ENCODE measurements at places on chromosomes 16 and 17. TPM values are rescaled to one million over a fixed set of nuclear protein-coding genes. Genes with fewer than 3 reads are reported as not detected.

GRCh38 chr16:62149631-62150030, 113.4 kb upstream of the CDH8 start:
- no peak for DNase-seq

The CDT1 gene
- 1.5 TPM for total RNA-seq

The AKAP1 gene
- total RNA-seq: 62.4 TPM

The ASIC2 gene
- 1.5 TPM for total RNA-seq

- no peak for DNase-seq
These were observed 190.3 kb upstream of the ANKFN1 start for GRCh38 chr17:55962951-55963401.

GRCh38 chr17:41734139-41734948, at the start of gene HAP1:
Gene HAP1 (minus strand): TSS chr17:41734643. CDS start chr17:41734634, 9 bp downstream.
- DNase-seq: no peak

The LRRC37A gene
- total RNA-seq: 4.3 TPM

The SLFN12L gene
- 1.5 TPM for total RNA-seq

The HOXB1 gene
- total RNA-seq: not detected

The ARHGAP44 gene
- total RNA-seq: 2.4 TPM

GRCh38 chr16:622920-623280, 7.9 kb upstream of the WFIKKN1 start:
- no peak for DNase-seq

GRCh38 chr17:51322390-51323029, 62.2 kb downstream of the UTP18 start:
- no peak for DNase-seq

- DNase-seq: no peak
These were observed 6.7 kb downstream of the ITGA3 start for GRCh38 chr17:50062293-50063243.

GRCh38 chr16:55574811-55575210, 8.3 kb downstream of the CAPNS2 start:
- DNase-seq: no peak
